ENCODE measurements at places on chromosomes 5 and 9.

DNA sequence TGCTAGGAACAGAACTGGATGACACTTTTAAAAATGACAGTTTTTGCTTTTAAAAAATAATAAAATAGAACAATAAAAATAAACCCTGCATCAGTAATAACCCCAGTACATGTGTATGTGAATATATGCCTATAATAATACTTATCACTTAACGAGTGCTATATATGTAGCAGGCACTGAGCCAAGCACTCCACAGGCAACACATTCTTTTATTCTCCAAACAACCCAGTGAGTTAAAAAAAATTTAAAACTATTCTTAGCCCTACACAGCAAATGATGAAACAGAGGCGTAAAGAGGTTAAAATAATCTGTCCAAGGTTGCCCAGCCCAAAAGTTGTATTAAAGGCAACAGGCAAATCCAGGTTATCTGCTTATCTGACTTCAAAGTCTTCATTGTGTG, 124.5 kb upstream of the SMIM23 start:
- no peak for DNase-seq

GRCh38 chr9:122656378-122656777, 1.0 kb downstream of the OR1B1 start:
- no peak for DNase-seq

- no peak for DNase-seq
These were observed 451.7 kb downstream of the AGTPBP1 start for GRCh38 chr9:85290019-85290418.

- DNase-seq: no peak
These were observed 116.8 kb downstream of the ADAMTS6 start for GRCh38 chr5:65364907-65365306.

DNA sequence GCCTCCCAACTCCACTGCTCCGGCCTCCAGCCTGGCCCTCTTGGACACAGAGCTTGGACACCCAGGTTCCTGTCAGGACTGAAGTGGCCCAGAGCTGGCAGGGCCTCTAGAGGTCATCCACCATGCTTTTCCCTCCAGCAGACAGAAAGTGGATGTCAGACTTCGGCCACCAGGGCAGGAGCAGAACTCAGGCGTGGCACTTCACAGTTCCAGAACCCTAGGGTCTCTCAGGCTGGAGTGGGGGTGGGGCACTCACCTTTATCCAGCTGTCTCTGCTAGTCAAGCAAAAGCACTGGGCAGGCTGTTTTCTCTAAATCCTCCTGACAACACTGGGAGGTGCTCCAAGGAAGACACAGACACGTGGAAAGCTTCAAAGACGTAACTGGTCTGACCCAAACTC, 35.6 kb upstream of the N4BP3 start:
- no peak for DNase-seq

All from Right ventricle myocardium superior (tissue), 1 donor.